ENCODE measurements at places on chromosomes 5 and 9.
A peak's percentile ranks its signal among the peaks of the same experiment; 100 is the strongest.

DNA sequence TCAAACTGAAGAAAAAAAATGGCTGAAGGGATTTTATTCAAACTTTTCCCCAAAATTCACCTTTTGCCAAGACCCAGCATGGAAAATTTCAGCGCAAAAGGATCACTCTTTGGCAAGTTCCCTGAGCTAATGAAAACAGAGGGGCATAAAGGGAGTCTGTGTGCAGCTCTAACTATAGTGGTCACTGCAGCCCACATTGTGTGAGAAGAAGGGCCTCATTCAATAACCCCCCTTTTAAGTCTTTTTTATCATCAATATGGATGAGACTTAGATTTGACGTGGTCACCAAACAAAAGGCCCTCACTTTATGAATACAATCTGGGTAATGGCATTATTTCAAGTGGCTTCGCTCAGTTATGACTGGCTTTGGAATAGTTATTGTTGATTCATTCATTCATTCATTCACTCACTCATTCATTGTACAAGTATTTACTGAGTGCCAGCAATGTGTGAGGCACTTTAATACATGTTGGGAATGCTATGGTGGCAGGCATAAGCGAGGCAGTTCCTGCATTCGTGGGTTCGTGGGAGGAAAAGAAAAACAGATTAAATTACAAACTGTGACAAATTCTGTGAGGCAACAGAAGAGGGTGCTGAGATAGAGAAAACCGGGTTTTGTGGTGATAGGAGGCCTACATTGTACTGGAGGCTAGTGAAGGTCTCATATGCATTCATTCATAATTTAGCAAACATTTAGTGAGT lies 145.7 kb upstream of the KLF4 start:
- DNase-seq = no peak

DNA sequence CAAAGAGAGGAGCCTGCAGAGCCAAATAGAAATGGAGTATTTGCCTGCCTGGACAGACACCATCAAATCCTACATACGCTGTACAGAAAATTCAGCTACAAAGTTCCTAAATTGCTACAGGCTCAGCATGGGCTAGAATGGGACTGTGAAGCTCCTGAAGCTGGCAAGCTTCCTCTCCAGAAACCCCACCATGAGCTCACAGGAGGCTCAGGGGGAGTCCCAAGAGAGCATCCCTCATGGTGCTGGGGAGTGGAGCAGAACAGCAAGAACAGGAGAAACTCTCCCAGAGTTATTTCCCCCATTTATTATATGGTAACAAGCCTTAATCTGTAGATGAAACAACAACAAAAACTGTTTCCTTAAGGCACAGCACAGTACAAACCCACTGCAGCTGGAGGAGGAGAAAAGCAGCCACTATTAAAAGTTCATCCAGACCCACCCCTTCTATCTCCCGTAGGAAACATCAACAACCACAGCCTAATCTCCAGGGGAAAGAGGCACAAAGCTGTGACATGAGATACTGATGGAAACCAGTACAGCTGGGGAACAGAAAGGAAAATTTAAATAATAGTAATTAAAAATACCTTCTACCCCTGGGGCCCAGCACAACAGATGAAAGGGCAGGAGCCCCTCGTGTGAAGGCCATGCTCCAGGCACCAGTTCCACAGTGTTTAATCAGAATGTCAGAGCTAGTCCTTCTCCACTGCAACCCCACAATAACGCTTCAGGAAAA lies 548.5 kb downstream of the MTRR start:
- DNase-seq = no peak

- DNase-seq = no peak
Observed at GRCh38 chr9:133492061-133493021, 13.4 kb upstream of the SLC2A6 start.

DNA sequence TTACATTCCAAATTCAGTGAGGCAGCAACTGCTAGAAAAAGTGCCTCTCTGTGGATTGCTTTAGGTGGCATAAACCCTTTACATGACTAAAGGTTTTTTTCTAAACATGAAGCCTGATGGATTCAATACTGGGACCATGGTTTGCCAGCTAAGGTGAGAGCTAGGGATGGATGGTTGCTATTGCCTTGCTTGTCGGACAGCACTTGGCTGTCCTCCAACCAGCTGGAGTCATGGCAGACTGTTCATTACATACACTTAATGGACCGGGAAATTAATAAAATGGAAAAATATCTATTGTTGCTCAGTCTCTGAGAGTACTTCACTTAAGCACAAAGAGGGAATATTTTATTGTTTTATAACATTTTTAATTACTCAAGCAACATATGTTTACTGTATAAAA lies 116.9 kb upstream of the TRPC7 start:
- no peak for DNase-seq

- no peak for DNase-seq
Observed at GRCh38 chr5:79843450-79844388, 147.3 kb downstream of the MTX3 start.

- no peak for DNase-seq
Observed at GRCh38 chr9:4309806-4310205, 9.9 kb upstream of the GLIS3 start.

GRCh38 chr9:134222018-134222573 lies 57.7 kb upstream of the RNU6ATAC start:
- DNase-seq = no peak

- no peak for DNase-seq
Observed at GRCh38 chr5:27252911-27253310, 214.5 kb upstream of the CDH9 start.

GRCh38 chr5:109900461-109900860 lies 210.7 kb downstream of the MAN2A1 start:
- DNase-seq = no peak

GRCh38 chr9:121133104-121133816 lies 58.5 kb downstream of the CNTRL start:
- peak; percentile 27 for DNase-seq

DNA sequence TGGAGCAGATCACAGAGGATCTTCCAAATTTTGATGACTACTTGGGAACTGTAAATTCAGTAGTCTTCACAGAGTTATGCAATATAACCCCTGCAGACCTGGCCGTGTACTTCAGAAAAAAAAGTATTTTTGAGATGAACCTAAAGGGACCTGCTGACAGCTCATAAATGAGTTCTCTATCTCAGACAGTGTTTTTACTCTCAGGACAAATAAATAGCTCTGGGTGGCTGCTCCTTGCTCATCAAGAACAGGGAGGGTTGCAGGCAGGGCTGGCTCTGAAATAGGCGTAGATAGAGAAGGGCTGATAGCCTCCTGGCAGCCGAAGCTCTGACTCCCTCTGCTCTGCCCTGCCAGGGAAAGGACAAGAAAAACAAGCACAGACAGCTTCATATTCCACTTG lies 64.8 kb downstream of the PLAC8L1 start:
- no peak for DNase-seq

- DNase-seq = peak; percentile 60
Observed at GRCh38 chr9:70411930-70412831, 2.3 kb downstream of the KLF9 start.

DNA sequence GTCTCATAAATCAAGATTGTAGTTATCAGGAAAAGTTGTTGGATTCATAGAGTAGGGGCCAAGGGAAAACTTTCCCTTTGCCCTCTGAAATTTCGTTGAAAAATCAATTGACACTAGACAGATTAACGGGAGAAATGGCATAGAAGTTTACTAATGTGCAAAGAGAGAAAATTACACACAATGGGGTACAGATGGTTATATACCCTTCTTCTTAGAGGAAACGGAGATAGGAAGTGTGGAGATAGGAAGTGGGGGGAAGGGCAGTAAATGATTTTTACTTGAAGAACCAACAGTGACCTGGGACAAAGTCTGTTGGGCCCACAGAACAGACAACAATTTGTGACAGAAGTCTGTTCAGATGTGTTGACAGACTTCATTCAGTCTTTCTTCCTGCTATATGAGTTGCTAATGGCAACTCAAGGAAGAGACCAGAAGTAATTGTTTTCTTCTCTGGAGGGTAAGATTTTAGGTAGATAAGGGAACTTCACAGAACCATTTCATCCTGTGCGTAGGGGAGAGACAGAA lies 177.9 kb downstream of the C9orf152 start:
- DNase-seq = no peak

GRCh38 chr5:132979367-132979940 lies 16.0 kb upstream of the AFF4 start:
- no peak for DNase-seq

DNA sequence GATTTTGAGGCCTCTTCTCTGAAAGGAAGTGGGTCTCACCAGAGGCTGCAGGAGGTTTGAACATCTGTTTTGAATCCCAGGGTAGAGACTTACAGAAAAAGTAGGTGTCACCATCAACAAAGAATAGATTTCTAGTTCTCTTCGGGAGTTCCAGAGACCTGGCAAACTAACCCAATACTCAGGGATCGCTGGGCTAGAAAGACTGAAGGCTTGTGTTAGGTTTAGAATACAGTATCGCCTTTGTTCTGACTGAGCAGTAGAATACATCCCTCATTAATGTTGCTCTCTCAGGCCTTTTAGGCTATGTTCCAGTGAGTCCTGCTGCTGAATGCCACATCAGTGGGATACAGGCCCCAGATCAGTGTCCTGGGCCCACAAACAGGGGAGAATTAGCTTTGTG lies 27.2 kb downstream of the RUSC2 start:
- DNase-seq = no peak

DNA sequence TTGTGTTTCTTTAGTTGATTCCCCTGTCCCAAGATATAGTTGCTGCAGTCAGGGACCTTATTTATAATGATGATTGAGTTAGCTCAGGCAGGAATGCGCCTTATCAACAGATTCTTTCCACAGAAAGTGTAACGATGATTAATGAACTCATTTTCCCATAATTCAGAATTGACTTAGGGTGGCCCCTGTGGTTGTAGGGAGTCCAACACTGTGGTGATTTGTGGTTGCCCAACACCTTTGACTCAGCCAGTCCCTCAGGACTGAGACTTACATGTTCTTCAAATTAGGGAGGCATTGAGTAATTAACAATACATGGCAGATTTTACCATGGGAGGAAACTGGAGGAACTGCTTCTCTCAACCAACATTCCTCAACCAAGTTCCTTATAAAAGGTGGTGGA lies 221.9 kb downstream of the GABRG2 start:
- DNase-seq = no peak

- peak; percentile 12 for DNase-seq
Observed at GRCh38 chr9:114777821-114778609, 27.8 kb downstream of the TNFSF15 start.

DNA sequence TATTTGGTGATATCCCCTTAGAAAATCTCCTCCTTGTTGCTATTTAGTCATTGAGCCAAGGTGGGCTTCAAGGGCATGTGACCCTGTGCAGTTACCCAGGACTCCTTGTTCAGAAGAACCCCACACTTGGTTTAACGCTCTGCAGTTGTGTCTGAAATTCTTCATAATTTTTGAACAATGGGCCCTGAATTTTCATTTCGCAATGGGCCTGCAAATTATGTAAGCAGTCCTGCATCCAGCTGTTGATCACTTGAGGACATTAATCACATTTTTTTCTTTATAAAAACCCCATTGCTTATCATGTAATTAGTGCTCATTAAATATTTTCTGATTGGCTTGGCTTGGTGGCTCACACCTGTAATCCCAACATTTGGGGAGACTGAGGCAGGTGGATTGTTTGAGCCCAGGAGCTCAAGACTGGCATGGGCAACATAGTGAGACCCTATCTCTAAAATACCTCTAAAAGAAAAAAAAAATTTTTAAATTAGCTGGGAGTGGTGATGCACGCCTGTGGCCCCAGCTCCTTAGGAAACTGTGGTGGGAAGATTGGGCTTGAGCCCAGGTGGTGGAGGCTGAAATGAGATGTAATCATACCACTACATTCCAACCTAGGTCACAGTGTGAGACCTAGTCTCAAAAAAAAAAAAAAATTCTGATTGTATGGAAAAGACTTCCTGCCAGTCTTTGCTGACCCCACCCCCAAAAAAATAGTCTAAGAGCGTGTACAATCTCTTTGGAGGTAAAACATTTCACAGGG lies 194.2 kb upstream of the HAPLN1 start:
- DNase-seq = no peak

- DNase-seq = no peak
Observed at GRCh38 chr5:137822158-137822764, 45.4 kb upstream of the MYOT start.

DNA sequence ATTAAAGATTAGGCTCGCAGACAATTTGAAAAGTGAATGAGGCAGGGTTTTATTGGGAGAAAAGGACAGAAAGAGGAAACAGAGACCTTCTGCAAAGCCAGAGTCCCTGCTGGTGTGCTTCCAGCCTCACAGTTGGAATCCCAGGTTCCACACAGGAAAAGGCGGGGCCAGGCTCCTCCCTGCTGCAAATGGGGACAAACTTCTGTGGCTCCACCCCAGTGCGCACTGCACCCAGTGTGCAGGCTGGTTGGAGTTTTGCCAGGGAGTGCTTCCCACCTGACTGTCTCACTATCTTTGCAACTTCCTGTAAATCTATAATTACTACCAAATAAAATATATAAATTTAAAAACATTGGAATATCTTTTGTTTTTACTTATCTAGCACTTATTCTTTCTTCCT lies 386.0 kb upstream of the GRIN3A start:
- no peak for DNase-seq

GRCh38 chr5:80255811-80256712 lies at the start of gene SERINC5:
TSS of gene SERINC5 (minus strand) at chr5:80256048. CDS start at chr5:80255922, 126 bp downstream.
- DNase-seq = peak; percentile 77

DNA sequence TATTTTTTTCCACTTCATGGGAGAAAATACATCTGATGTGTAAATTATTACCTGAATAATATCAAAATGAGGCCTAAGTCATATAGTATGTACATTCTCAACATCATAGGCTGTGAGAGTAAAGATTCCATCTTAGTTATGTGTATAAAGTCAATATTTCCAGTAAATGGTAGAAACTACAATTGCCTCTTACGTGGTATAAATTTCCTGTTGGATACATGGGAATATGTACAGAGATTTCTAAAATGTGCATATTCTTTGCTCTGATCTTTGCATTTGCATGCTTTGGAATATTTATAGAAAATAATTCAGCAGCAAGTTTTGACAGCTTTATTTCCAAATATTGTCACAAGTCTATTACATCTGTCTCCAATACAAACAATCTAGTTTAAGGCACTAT lies 78.8 kb downstream of the GABRB2 start:
- DNase-seq = no peak

DNA sequence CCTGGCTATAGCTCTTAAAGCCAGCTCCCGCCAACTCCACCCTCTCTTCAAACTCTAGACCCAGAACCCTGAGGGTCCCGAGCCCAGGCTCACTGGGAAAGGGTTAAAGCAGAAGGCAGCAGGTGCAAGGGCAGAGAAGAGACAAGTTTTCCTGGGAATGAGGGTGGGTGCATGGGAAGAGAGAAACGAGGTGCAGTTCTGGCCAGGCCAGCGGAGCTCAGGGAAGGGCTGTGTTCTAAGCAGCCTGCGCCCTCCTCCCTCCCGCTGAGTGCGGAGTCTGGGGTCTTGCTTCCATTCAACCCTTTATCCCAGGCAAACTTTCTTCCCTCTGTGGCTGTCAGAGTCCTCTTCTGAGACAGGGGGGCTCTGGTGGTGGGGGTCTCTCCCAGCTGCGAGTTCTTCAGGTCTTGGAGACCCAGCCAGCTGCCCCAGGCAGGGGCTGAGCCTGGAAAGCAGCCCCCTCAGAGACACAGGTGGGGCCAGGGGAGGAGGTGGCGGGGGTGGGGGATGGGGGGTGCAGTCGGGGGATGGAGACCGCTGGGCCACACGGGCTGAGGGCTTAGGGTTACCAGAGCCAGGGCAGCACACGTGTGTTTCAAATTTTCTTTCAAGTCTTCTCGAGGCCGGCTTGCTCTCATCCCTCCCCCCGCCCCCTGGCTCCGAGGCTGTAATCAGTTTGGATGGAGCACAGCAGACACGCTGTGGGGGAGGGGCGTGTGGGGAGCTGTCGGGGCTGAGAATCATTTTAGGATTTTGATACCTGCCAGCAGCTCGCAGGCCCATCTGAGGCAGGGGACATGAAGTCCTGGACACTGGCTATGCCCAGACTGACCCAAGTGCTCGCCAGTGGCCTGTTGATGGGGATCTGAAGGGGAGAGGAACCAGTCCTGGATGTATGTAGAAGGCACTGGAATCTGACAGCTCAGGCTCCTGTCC lies 169.6 kb upstream of the SMIM23 start:
- no peak for DNase-seq

Data from stimulated activated CD8-positive, alpha-beta memory T cell treated with anti-CD3 and anti-CD28 coated beads, Interleukin-2, amount 100 ng/mL, for 48 hours (primary cell).